Skin of body (tissue), 3 donors: ENCODE measurements at places on chromosomes 12 and 14.

- DNase-seq, result no peak
These were observed 8.2 kb upstream of the CLEC2A start for GRCh38 chr12:9940375-9940774.

DNA sequence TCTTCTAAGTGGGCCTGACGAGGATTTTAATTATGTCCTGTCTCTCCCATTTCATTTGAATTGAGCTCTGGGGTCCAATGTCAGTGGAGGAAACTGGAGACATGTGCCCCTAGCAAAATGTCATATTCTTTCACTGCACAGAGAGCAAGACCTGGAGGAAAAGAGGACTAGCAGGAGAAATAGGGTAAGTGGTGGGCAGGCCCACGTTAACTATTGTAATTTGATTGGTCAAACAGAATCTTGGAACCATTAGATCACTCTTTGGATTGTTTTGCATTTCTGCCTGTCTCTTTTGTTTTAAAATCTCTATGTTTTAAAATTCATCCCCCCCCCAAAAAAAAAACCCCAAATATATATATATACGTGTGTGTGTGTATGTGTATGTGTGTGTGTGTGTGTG lies 113.9 kb upstream of the PELI2 start:
- DNase-seq, result no peak

DNA sequence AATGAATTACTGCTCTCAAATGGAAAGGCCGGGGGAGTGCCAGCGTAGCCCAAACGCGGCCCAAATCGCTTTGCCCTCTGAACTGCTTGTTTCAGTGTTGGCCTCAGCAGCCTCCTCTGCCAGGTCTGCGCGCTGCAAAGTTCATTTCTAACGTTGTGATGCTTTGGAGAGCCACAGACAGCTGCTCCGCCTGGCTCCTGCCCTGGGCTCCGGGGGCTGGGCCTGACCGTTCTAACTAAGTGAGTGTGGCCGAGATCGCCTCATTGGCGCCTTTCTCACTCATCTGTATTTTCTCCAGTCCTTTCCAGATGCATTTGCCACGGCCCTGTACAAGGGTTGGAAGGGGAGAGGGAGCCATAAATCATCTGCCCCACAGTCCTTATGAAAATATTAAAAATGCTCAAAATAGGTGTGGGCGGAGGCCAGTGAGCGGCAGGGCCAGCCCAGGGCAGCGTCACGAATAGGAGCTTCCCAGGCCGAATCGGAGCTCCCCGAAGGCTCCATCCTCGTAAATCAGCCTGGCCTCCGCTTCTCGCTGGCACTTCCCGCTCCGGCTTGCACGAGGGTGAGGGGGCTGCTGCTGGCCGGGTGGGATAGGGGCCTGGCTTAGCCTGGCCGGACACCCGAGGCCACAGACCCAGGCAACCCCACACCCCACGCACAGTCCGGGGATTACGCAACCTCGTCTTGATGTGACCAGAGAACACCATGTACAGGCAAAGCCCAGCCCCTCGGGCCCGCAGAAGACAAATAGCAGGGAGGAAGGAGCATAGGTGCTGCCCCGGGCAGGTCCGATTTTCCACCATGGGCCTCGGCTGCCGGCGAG lies 196.6 kb upstream of the DIO3 start:
- peak; percentile 21 for DNase-seq

DNA sequence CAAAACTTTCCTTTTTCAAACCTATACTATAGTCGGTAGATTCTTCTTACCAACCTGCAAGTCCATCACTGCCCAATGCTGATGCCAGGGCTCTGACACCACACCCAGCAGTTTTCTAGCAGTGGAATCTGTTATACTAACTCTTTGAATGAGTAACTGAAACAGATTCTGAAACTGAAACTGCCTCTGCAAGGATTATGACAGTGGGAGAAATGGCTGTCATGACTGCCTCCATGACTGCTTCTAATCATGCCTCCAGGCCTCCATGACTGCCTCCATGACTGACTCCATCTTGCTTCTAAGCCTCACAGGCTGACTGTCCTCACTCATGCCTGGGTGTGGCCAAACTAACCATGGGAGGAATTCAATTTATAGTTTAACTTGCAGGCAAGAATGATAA lies 29.4 kb upstream of the OXA1L start:
- DNase-seq, result no peak

DNA sequence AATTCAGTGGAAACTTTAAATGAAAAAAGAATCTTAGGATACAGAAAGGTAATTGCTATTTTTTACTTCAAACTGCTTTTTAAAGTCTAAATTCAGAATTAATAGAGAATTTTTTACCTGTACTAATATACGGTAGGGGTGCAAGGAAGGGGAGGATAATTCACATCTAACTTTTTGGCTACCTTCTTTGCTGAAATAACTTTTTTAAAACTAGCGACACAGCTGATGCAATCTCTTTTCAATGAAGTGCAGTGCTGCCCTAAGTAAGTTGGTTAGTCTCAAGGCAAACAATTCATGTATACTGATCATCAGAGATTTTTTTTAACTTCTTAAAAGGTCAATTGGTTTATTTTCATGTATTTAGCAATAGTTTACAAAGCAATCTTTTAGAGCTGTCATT lies 119.8 kb downstream of the NEDD1 start:
- DNase-seq, result no peak

DNA sequence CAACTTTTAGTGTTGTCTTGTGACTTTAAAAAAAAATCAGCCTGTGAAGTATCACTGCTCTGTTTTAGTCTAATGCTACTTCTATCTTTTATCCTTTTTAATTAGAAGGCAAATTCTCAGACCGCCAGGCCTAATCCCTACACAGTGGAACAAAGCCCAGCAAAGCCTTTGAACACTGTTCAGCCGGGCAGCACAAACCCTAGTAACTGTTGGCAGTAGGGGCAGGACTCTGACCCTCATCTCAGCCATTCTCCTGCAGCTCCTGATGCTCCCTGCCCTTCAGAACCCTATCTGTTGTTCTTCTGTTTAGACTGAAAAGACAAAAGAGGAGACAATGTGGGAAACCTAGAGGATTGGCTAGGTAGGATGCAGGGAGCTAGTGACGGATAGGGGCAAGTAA lies 78.0 kb upstream of the OTX2 start:
- DNase-seq, result no peak

DNA sequence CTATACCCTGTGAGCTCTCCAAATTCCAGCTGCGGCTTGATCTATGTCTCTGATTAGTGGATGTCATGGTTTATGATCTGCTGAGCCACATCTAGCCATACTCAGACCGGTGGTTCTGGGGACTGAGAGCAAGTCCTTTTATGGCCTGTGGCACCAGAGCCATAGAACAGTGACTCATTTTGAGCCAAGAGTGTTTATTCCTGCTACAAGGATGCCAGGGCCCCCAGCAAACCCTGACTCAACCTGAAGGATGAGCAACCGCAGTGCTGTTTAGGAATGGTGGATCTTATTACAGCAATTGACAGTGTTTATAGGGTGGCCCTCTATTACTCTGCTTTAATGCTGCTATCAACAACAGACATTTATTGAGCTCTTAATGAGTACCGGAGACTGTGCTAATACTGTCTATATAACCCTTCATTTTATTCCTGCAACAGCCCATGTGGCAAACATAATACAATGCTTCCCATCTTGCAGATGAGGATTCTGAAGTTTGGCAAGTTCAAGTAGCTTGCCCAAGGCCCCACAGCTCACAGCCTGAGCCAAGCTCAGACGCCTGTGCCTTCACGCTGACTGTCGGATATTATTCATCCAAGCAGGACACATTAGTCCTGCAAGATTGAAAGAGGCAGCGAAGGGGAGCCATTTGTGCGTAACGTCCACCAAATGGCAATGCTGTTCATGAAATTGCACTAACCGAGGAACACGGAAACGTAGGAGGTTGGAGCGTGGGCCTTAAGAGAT lies 273.6 kb upstream of the PWP1 start:
- no peak for DNase-seq

DNA sequence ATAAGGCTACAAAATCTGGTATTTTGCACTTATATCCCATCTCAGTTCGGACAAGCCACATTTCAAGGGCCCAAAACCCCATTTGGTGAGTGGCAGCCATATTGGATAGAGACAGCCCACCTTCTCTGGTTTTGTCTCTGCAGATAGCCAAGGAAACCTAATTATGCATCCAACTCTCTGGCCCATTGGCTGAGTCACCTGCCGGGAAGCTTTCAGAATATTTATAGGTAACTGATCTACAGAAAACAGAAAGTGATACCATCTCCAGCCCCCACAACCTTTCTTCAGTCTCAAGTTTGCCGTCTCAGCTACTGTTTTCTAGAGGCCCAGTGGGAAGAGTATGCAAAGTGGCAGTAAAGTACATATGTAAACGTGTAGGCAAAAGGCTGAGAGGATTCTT lies 33.7 kb upstream of the PPP1CC start:
- DNase-seq, result no peak

DNA sequence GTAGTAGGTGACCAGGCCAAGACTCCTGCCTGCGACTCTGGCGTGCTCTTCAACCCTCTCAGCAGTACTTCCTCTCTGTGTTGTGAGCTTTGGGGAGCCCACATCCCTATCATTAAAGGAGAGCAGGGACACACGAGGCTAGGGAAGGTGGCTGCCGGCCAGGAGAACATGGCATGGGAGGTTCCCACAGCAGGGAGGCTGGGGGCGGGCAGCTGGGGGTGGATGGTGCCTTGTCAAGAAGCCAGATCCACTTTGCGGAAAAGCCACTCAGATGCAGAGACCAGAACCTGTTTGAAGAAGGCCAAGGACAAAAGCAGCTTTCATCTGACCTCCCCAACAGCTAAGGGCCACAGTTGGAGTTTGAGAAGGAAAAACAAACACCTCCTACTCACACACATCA lies 198.6 kb downstream of the BCL11B start:
- DNase-seq, result no peak

GRCh38 chr12:39966721-39967120 lies 139.2 kb downstream of the SLC2A13 start:
- no peak for DNase-seq

GRCh38 chr12:116453631-116454030 lies 105.5 kb upstream of the MAP1LC3B2 start:
- DNase-seq, result no peak

DNA sequence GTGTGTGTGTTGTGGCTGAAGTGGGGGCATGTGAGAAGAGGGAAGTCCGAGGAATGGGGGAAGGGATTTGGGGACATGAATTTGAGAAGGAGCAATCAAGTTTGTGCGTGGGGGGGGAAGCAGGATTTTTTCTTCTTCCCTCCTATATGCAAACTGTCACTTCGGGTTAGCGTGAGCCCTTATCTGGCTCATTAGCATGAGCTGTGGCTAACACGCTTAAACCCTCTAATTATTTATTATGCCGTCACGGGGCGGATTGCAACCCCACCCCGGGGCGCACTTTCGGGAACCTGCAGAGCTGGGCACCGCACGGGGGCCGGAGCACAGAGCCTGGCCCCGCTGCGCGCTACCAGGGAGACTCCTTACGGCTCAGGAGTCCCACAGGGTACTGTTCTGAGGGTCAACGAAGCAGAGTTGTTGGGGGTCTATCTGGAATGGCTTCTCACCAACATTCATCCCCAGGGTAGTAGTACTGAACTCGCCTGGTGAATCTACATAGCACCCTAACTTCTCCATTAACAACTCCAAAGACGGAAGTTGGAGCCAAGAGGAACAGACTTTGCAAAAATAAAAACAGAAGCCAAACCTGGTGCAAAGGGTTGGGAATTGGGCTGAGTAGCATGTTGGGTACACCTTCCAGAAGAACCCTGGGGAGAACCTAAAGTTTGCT lies 6.4 kb upstream of the ASCL1 start:
- no peak for DNase-seq

- no peak for DNase-seq
These were observed 149.6 kb downstream of the MED13L start for GRCh38 chr12:116127859-116128258.

DNA sequence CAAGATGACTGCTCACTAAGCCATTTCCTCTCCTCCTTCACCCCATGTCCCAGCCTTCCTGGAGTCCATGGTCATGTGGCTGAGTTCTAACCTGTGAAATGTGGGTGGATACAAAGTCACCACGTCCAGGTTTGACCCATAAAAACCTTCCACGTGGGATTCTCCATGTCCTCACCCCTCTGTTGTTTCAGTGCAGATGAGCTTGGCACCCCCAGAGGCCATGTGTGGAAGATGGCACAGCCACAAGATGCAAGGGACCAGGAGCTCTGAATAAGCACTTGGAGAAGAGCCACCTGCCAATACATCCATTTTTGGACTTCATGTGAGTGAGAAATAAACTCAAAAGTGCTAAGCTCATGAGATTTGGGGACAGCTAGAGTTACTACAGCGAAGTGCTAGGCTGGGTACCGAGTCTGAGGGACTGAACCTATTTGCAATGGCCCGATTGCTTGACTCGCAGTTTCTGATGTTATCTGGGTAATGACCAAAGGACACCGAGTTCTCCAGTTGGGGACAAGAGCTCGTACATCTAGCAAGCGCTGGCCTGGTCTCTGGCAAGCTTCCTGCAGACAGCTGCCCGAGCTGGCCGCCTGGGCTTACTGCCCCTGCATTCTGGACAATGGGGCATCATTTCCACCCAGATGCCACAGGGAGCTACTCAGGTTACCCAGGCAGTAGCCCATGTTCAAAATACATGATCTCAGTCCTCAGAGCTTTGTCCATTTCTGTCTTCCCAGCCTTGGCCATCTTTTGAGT lies 7.7 kb upstream of the SLC24A4 start:
- DNase-seq, result no peak

DNA sequence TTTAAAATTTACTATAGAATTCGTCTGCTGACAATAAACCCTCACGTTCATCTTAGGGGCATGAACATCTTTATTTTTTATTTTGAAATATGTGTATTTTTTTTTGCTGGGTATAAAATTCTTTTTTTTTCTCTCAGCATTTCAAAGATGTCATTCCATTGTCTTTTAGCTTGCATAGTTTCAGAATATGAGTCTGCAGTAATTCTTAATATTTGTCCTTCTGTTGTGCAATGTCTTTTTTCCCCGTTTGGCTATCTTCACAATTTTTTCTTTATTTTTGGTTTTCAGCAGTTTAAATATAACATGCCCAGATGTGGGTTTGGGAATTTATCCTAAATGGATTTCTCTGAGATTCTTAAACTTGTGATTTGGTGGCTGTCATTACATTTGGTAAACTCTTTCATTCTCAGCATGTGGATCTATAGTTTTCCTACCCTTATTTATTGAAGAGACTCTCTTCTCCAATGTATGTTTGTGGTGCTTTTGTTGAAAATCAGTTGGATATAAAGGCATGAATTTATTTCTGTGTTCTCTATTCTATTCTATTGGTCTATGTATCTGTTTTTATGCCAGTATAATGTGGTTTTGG lies 37.8 kb upstream of the PLBD1 start:
- no peak for DNase-seq

- no peak for DNase-seq
These were observed 14.2 kb downstream of the GZMH start for GRCh38 chr14:24595073-24595808.

DNA sequence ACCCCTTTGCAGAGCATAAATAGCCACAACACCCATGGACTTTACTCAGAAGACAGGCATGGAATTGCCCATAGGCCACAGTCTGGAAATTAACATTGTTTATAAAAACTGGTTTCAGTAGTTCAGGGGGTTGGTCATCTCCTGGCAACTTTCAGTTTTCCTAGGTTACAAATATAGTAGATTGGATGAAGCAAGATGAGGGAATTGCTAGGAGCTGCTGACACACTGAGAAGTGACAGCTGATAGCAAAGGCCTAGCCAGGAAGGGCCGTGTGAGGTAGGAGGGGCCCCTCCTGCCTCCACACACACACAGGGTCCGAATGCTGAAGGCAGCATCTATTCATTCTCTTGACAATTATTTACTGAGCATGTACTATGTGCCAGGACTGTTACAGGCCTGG lies 8.3 kb downstream of the GALNT16 start:
- DNase-seq, result no peak
